ENCODE measurements at places on chromosomes 16 and 17.

DNA sequence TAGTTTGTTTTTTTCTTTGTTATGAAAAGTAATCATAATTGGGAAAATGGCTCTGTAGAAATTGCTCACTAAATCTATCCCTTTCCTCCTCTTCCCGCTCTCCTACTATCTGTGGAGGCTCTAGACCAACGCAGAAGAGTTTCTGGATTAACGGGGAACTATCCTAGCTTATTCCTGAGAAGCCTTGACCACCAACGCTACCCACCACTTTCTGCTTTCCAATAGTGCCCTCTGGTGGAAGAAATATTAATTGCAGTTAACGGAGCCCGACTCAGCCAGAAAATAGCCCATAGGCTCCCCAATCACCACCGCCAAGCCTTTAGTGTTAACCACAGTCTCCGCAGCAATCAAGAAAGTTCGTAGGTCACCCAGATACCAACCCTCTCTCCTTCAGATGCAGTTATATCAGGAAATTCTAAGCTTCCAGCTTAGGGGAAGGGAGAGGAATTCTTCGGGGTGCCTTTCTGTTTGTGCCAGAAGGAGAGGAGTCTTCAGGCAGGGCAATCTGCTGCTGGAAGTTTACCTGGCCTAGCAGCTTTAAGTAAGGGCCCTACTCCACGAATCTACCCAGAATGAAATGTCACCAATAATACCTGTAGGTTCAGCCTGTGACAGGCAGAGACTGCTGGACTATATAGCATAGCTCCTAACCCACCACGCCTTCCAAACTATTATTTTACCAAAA is 23.0 kb upstream of the NSRP1 start:
- peak; percentile 41 for DNase-seq

- no peak for DNase-seq
Observed at GRCh38 chr17:33515974-33516373, 222.9 kb upstream of the ASIC2 start.

DNA sequence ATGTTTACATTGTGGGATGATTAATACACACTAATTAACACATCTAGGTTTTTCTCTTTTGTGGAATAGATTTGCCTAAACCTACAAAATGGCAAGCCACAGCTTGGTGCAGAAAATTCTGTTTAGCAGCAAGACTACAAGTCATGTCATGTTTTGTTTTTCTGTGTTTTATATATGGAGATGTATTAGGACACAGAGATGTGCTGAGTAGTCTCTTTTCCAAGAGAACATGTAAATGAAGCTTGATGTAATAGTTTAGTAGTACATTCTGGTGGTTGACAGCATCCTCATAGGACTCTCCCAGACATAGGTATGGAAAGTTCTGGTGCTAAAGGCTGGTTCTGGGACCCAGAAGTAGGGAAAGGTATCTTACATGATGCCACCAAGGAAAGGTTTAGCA is 1345.4 kb downstream of the CDH11 start:
- DNase-seq: no peak

DNA sequence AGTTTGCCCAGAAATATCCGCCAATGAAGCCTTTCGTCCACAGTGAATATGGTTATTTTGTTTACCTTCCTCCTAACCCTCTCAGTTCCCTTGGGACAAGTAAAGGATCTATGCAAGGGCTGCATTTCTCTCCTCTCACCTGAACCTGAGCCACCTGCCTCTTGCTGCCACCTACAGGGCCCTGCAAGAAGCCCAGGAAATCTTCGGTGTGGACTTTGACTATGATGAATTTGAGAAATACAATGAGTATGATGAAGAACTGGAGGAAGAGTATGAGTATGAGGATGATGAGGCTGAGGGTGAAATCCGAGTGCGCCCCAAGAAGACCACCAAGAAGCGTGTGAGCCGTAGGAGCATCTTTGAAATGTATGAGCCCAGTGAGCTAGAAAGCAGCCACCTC is 14.0 kb downstream of the SUPT6H start:
- no peak for DNase-seq

GRCh38 chr17:56244268-56244890 is 91.1 kb downstream of the ANKFN1 start:
- DNase-seq: no peak

DNA sequence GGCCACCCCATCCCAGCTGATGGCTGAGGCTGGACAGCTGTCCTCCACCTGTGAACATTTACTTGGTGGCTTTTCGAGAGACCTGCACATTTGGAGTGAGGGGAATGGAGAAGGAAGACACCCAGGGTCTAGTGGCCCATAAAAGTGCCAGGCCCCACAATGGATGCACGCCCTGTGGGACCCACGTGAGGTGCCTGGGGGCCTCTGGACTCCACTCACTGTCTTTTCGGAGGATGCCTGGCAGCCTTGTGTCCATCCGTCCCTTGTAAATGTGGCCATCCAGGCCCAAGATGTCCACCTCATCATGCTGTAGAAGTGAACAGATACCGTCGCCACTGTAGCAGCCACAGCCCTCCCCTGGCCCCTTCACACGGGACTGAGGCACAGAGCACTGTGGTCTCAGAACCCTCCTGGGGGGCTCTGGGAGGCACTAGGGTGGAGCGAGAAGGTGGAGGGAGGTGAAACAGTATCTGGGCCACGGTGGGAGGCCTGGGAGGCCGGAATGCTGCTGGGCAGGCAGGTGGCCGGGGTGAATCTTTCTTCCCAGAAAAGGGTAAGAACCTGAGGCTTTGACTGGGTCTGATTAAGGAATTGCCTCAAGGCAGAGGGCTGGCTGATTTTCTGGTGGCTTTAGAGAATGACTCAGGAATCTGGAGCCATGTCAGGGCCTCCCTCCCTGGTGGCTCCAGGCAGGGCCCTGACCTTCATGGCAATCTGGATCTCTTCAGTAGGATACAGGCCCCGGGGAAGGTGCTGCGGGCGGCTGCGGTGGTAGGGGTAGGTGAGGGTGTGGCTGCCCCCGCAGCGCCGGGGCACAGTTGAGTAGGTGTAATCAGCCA is 11.5 kb downstream of the UBALD2 start:
- DNase-seq: no peak

Data from stimulated activated CD4-positive, alpha-beta T cell treated with anti-CD3 and anti-CD28 coated beads, TNF-alpha, amount 100 ng/mL, for 48 hours (primary cell).